ENCODE measurements at places on chromosomes 3 and 15.

- DNase-seq, result no peak
Measured at GRCh38 chr3:155656466-155656865, 88.4 kb downstream of the PLCH1 start.

DNA sequence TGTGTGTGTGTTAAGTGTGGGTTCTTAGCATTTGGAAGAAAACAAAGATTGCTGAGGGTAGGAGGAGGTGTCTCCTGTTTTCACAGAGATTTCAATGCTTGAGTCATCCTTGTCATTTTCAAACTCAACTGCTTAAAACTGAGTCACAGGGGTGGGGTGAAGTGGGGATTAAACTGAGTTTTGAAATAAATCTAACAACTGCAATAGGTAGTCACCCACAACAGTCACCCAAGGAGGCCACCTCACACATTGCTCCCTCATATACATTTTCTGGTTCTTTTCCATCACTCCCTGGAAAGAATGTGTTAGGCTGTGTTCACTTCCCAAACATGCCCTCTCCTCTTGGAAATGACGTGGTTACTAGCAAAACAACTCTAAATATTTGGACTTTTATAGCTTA is 187.7 kb upstream of the CMC1 start:
- DNase-seq, result no peak

GRCh38 chr3:154668187-154668586 is 238.2 kb upstream of the GPR149 start:
- DNase-seq, result no peak

GRCh38 chr3:66017084-66017483 is 21.6 kb downstream of the MAGI1 start:
- DNase-seq, result no peak

GRCh38 chr3:49803465-49804140 is 542 bp downstream of the INKA1 start:
- DNase-seq, result no peak

DNA sequence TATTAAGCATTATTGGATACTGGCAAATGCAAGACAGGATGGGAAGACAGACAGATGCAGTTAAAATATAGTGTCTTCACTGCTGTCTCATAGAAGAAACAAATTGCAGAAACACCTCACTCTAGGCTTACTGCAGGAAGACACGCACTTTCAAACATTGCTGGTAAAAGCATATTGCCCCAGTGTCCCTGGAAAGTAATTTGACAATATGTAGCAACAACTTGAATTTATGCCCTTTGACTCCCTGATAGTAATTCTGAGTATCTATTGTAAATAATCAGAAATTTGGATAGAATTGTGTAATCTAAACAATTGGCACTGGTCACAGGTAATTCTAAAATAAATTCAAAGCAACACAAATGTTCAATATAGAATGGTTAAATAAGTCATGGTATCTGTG is 62.0 kb downstream of the MSL2 start:
- DNase-seq, result no peak

DNA sequence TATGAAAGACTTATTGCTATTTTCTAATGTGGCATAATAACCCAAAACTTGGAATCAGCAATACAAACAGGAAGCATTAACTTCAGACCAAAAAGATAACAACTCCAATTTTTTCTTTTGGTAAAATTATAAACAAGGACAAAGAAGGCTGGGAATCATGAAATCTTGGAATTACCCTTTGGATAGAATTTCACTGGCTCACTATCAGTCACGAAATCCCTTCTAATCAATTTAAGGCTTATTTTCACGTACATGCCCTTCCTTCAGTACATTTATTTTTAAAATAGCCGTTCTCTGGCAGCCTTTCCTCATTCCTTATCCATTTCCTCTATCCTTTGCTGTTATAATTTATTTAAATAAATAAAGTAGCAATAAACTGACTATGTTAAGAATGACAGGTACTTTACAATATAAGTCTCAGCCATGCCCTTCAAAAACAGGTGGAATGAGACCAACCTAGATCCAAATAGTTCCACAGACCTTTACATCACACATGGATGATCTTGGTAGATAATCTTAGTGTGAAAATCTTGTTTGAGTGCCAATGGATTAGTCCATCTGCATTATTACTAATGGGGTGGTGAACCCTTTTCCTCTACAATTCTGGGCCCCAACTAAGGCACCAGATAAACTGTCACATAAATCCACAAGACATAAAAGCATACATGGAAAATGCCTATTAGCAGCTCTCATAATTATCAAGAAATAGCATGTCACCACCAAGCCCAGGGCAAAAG is 38.9 kb downstream of the ABI3BP start:
- no peak for DNase-seq

- no peak for DNase-seq
Measured at GRCh38 chr3:94065819-94066480, 3.1 kb downstream of the NSUN3 start.

DNA sequence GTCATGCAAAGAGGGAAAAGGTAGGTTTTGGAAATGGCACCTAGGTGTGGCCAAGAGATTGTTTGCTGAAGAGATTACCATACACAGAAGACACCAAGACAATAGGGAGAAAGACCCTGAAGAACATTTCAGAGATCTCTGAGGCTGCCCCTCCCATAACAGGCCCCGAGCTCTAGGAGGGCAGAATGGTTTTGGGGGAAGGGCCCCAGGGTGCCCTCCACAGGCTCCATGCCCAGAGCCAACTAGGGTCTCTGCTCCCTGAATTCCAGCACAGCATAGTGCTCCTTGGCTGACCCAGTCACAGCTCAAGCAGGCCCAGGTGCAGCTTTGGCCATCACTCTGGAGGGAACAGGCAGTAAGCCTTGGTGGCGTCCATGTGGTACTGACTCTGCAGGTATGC is 163.9 kb downstream of the RAB11A start:
- no peak for DNase-seq

- no peak for DNase-seq
Measured at GRCh38 chr3:127388427-127388826, 100.6 kb upstream of the PRR20G start.

GRCh38 chr15:66124651-66125050 is 128.9 kb downstream of the MEGF11 start:
- no peak for DNase-seq

DNA sequence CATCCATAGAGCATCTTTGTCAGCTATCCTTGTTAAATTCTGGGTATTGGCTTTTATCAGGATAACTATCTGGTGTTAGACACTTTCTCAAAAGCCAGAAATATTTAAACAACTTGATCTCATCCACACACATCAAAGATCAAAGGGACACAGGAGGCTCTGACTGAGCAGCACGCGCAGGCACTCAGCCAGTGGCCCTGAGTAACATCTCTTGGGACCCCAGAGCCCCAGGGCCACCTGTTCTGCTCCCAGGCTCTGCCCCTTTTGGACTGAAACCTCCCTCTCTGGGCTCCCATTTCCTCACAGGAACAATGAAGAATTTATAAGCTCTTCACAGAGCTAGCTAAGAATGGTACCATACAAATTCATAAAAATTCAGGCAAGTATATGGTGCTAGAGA is 16.1 kb downstream of the ATP10A start:
- no peak for DNase-seq

GRCh38 chr3:69058180-69058946 is 6.2 kb upstream of the TMF1 start:
- DNase-seq, result no peak

GRCh38 chr3:194756791-194757325 is 71.2 kb downstream of the FAM43A start:
- no peak for DNase-seq

GRCh38 chr15:84794162-84794547 is 23.0 kb upstream of the ALPK3 start:
- DNase-seq, result no peak

- no peak for DNase-seq
Measured at GRCh38 chr15:47885920-47886319, 168.6 kb downstream of the SEMA6D start.

- no peak for DNase-seq
Measured at GRCh38 chr15:26065723-26066122, 202.6 kb upstream of the ATP10A start.

GRCh38 chr3:182294256-182294655 is 499.0 kb upstream of the ATP11B start:
- DNase-seq, result no peak

DNA sequence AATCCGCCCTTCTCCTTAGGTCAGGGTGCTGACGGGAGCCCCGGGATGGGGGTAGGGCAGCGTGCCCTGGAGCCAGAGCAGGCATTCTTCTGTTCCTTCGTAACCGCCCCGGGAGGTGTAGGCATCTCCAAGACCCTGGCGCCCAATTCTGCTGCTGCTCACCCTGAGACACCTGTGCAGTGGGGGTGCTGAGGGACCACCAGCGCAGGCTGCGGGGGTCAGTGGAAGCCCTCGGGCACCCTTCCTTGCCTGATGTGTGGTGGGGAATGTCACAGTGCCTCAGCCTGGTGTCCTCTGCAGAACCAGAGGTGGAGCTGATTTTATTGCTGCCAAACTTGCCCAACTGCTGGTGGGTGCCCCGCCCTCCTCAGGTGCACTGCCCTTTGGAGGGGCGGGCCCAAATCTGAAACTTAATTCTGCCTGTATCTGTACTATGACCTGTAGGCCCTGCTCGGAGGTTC is 7.3 kb downstream of the CSK start:
- DNase-seq, result no peak

GRCh38 chr15:86735247-86736040 is 655.8 kb downstream of the AGBL1 start:
- no peak for DNase-seq

DNA sequence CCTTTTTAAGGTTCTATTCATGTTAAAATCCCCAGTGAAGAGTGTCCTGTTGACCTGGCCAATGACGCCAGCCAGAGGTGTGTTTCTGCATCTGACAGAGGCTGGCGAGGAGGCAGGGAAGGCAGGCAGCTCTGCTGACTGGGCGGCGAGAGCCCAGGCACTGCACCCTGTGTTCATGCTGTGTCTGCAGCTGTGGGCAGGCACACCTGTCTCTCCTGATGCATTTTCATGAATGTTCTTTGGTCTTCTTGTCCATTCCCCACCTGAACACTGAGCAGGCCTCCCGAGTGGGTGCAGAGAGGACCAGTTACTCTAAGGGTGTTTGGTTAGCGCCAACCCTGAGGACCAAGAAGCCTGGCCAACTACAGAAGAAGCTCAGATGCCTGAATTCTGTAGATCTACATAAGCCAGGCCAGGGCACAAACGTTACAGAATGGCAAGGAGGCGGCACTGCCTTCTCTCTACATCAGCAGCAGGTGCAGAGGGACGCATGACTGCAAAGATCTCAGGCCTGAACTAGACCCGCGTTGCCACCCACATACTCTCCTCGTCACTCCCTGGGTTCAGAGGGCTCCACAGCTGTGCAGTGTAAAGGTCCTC is 233.7 kb downstream of the OCA2 start:
- no peak for DNase-seq

- no peak for DNase-seq
Measured at GRCh38 chr3:47455806-47456452, 19.8 kb downstream of the SCAP start.

- no peak for DNase-seq
Measured at GRCh38 chr15:90459368-90459767, 70.4 kb upstream of the CRTC3 start.

GRCh38 chr15:94704946-94705345 is 473.6 kb downstream of the MCTP2 start:
- DNase-seq, result no peak

GRCh38 chr15:62515696-62516395 is 350.8 kb upstream of the C2CD4B start:
- DNase-seq, result no peak

DNA sequence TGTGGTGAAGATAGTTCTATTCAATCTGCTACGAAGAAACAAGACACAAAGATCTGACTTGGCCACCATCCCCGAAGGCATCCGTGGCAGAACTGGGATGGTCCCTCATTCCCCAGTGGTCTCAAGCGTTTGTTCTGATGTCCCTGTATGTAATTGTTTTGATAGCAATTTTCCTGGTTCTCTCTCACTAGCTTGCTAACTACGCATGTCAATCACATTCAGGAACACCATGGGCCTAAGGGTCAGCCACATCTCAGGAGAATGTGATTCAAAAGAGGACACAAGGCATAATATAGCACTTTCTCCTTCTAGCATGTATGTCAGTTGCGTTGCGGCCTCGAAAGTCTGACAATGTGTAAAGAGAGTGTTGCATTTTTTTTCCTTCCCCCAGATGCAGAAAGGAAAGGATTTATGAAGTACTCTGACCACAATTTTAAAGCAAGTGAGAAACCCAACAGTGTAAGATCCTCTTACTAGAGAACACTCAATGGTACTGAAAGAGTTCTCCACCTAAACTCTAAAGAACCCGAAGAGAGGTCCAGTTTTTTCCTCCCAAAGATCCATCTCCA is 32.0 kb upstream of the TCF12 start:
- no peak for DNase-seq

DNA sequence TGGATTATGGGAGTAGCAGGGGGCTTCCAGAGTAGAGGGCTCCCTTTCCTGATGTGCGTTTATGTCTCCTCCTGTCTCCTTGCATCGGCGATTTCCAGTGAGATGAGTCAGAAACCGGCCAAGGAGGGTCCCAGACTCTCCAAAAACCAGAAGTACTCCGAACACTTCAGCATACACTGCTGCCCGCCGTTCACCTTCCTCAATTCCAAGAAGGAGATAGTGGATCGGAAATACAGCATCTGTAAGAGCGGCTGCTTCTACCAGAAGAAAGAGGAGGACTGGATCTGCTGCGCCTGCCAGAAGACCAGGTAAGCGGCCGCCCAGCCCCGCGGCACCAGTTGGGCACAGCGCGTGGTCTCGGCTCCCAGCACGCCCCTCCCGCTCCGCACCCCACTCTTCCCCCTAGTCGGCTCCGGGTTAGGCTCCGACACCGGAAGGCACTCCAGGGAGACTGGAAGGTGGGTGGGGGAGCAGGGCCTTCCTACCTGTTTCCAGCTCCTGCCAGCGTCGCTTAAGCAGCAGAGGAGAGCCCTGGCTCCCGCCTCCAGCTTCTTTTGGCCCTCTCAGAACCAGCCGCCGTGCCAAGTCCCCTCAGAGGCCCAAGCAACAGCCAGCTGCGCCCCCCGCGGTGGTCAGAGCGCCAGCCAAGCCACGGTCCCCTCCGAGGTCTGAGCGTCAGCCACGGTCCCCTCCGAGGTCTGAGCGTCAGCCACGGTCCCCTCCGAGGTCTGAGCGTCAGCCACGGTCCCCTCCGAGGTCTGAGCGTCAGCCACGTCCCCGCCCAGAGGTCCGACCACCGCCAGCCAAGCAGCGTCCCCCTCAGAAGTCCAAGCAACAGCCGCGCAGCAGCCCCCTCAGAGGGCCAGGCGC is 34.7 kb downstream of the MOBP start:
- no peak for DNase-seq

- no peak for DNase-seq
Measured at GRCh38 chr15:74599156-74599555, 16.5 kb upstream of the CLK3 start.

- DNase-seq, result no peak
Measured at GRCh38 chr3:13888576-13888975, 8.7 kb upstream of the WNT7A start.

- DNase-seq, result no peak
Measured at GRCh38 chr3:39409514-39410136, 3.1 kb downstream of the RPSA start.

DNA sequence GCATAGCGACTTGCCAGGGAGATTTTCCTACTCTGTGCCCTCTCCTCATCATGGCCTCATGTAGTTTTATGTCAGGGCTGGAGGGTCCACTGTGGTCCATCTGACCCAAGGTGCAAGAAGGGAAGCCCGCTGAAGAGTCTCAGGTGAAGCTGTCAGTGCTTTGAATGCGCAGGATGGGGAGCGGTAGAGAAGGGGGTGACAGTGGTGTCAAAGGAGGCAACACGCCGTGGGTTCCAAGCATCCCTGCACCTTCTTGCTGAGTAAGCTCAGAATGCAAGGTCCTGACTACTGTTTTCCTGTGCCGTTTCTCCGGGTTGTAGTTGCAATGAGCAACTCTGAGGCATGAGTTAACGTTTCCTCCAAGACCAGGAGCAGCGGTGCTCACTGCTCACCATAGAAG is 44.9 kb upstream of the RAB6B start:
- DNase-seq, result no peak

GRCh38 chr3:11719406-11720303 is 75.9 kb upstream of the VGLL4 start:
- DNase-seq, result no peak
